ENCODE measurements at places on chromosomes 12 and 14. TPM values are rescaled to one million over a fixed set of nuclear protein-coding genes. Genes with fewer than 3 reads are reported as not detected.
A peak's percentile ranks its signal among the peaks of the same experiment; 100 is the strongest.

- no peak overlapping the region for H3K4me3 ChIP-seq
- no peaks in the 10 kb centered on the region for H3K27me3 ChIP-seq
- H3K36me3 ChIP-seq, result peaks cover 89% of the 10 kb centered on the region
These were observed 8.6 kb downstream of the GIT2 start for GRCh38 chr12:109987615-109988014.

PLEK2 gene
- total RNA-seq, result 2.5 TPM

DNA sequence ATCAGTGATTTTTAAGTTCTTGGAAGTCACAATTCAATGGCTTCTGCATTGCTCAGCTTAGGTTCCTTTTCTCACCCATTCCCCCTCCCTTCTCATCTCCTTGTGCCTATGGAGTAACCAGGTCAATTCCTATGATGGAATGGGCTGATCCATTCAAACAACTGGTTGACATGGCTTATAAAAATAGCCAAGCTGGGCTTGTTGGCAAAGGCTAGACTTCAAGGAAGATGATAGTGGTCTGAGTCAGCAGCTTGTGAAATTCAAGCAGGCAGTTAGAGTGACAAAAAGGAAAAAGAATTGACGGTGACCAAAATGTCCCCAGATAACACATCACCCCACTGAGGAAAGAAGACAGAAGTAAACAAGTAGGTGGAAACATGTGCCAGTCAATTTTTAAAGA, 119.9 kb upstream of the PCED1B start:
- no peaks in the 10 kb centered on the region for H3K36me3 ChIP-seq
- DNase-seq, result no peak

C3AR1 gene
- 45.0 TPM for total RNA-seq

GRCh38 chr12:65501935-65502334, 223.5 kb downstream of the MSRB3 start:
- peaks cover 16% of the 10 kb centered on the region for H3K4me1 ChIP-seq
- H3K36me3 ChIP-seq, result no peaks in the 10 kb centered on the region
- H3K27me3 ChIP-seq, result no peaks in the 10 kb centered on the region
- H3K4me3 ChIP-seq, result no peak overlapping the region
- no peak for DNase-seq

KLRC2 gene
- 2.8 TPM for total RNA-seq

DNA sequence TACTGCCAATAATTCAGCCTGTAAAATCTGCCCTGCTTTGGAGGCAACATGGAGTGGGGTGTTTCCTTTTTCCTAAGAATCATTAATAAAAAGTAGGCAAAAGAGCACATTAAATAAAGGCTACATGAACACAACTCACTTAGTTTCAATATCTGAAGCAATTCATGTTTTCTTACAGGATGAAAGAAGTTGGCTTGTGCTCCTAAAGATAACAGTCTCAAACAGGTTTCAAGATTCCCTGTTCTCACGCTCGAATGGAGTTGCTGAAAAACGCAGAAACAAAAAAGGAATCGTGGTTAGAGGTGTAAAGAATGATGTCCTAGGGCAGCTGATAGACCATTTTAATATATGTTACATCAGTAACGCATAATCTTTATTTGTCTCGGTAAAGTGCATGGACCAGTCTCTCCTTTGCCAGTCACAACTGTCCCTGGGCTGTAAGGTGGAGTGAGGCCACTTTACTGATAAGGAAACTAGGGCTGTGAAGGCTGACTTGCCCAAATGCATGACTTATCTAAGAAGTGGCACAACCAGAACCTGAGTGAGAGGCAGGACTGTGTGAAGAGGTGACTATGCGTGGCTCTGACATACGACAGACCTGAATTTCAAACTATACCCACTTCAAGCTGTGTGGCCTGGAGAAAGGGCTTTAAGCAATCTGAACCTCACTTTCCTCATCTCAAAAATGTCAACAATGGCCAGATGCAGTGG, 12.6 kb downstream of the GIT2 start:
- DNase-seq, result no peak
- no peak overlapping the region for H3K4me3 ChIP-seq
- H3K27me3 ChIP-seq, result no peaks in the 10 kb centered on the region
- H3K4me1 ChIP-seq, result no peaks in the 10 kb centered on the region

GRCh38 chr14:63800651-63801375, 52.0 kb upstream of the SYNE2 start:
- H3K27ac ChIP-seq, result no peak overlapping the region
- H3K36me3 ChIP-seq, result no peaks in the 10 kb centered on the region
- H3K4me3 ChIP-seq, result no peak overlapping the region
- no peaks in the 10 kb centered on the region for H3K27me3 ChIP-seq

GRCh38 chr14:80781972-80782367, 159.6 kb downstream of the CEP128 start:
- H3K36me3 ChIP-seq, result no peaks in the 10 kb centered on the region
- no peak overlapping the region for H3K27ac ChIP-seq
- DNase-seq, result no peak

NANOG gene
- not detected for total RNA-seq

DNA sequence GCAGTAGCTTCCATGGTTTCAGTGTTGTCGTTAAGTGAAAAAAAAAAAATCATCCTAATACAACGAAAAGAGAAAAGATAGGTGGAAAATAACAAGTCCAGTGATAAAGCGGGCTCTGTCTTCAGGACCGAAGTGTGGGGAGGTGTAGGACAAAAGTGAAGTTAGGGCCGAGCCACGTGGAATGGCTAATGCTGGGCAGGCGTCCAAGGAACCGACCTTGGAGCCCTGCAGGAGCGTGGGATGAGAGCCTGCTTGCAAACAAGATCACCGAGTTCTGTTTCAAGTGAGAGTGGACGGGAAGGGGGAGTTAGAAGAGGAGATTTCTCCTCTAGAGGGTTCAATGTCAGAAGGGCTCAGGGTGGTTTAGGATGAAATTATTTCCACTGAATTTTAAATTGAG, 22.2 kb downstream of the A2ML1 start:
- no peaks in the 10 kb centered on the region for H3K36me3 ChIP-seq
- no peak for DNase-seq
- no peak overlapping the region for H3K27ac ChIP-seq
- no peaks in the 10 kb centered on the region for H3K27me3 ChIP-seq
- H3K4me3 ChIP-seq, result no peak overlapping the region

PTPRO gene
- 10.6 TPM for total RNA-seq

GRCh38 chr12:111084158-111084557, 163.8 kb upstream of the MYL2 start:
- peaks cover 29% of the 10 kb centered on the region for H3K27me3 ChIP-seq
- H3K36me3 ChIP-seq, result no peaks in the 10 kb centered on the region
- H3K4me3 ChIP-seq, result no peak overlapping the region
- no peaks in the 10 kb centered on the region for H3K4me1 ChIP-seq
- no peak overlapping the region for H3K27ac ChIP-seq

AKAP6 gene
- 7.7 TPM for total RNA-seq

ESR2 gene
- total RNA-seq, result 1.3 TPM

PLD4 gene
- 3.1 TPM for total RNA-seq

DNA sequence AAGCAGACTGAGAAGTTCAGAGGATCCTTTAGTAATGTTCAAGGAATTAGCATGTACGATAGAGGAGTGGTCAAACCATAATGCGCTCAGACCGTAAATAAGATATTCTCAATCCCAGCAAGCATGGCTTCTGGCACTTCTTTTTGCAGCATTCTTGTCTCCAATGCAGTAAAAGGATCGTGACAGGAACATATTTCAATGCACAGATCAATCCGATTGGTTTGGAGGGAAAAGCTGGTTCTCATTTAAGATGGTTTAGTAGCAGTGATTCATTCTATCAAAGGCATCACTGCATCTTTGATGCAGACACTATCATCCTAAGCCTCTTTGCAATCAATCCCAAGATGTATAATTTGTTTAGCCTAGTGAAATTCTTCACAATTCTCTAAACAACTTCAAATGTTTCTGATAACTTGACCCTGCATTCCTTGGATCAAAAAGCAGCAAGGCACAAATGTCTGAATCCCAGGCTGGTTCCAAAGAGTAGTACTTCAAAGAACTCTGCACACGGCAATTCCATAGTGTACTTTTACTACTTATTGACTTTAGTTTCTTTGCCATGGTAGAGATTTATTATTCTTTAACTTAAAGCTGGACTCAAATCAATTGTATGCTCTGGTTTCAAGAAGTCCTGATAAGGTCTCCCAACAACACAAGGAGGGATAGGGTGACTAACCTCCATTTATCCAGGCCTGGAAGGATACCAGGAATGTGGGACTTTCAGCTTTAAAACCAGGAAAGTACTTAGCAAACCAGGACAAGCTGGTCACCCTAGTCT, 96.8 kb upstream of the MDM1 start:
- H3K4me3 ChIP-seq, result no peak overlapping the region
- DNase-seq, result no peak
- H3K27me3 ChIP-seq, result no peaks in the 10 kb centered on the region
- no peaks in the 10 kb centered on the region for H3K4me1 ChIP-seq
- H3K36me3 ChIP-seq, result no peaks in the 10 kb centered on the region

GRCh38 chr14:101947577-101947903, 16.8 kb upstream of the DYNC1H1 start:
- H3K27ac ChIP-seq, result peak overlapping the region; percentile 98
- H3K4me1 ChIP-seq, result peaks cover 7% of the 10 kb centered on the region
- peak; percentile 68 for DNase-seq
- no peaks in the 10 kb centered on the region for H3K27me3 ChIP-seq
- peak overlapping the region; percentile 93 for H3K4me3 ChIP-seq

DNA sequence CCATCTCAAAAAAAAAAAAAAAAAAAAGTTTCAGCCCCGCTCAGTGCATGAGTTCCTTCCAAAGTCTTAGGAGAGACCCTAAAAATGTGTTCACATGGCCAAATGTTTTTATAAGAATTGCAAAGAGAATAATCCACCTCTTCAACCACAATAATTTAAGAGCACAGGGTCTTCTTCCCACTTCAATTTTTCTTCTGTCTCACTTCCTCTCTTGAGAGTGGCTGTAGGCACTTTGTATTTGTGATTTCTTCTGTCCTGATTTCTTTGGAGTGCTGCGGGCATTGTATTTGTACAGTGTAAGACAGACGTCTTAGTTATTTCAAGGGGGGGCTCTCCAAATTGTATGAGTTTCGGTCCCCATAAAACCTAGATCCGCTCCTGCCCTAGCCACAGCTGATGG, 58.3 kb downstream of the C12orf56 start:
- H3K4me3 ChIP-seq, result no peak overlapping the region
- no peak for DNase-seq
- no peaks in the 10 kb centered on the region for H3K4me1 ChIP-seq
- no peaks in the 10 kb centered on the region for H3K36me3 ChIP-seq

DNA sequence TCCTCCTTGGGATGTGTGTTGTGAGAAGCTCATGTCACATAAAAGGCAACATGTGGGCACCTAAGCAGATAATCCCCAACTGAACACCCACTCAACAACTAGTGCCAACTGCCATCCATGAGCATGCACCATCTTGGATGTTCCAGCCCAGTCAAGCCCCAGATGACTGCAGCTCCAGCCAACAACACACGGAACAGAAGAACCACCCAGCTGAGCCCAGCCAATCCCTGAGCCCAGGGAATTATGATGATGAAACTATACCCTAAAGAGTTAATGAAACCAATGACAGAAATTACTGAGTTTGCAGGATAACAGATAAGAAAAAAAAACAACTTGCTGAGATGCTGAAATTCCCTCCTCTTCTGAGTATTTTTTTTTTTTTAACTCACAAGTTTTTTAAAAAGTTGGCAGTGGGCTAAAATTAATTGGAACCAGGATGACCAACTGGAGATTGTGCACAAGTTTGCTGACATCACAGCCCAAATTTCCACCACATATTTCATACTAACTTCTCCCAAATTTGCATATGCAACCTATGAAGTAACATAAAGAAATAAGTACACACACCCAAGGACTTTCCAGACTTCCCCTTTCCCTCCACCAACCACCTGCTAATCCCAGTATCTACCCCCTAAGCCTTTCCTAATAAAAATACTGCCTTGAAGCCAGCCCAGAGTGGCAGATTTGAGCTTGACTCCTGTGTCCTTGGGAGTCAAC, 124.5 kb downstream of the KSR2 start:
- no peaks in the 10 kb centered on the region for H3K4me1 ChIP-seq
- no peaks in the 10 kb centered on the region for H3K36me3 ChIP-seq
- peaks cover 17% of the 10 kb centered on the region for H3K27me3 ChIP-seq
- no peak overlapping the region for H3K27ac ChIP-seq
- DNase-seq, result no peak
- H3K4me3 ChIP-seq, result no peak overlapping the region

All from upper lobe of right lung (tissue), 1 donor.